ENCODE measurements at places on chromosomes 12 and 14. TPM values are rescaled to one million over a fixed set of nuclear protein-coding genes. Genes with fewer than 3 reads are reported as not detected.

- H3K4me1 ChIP-seq = peaks cover 56% of the 10 kb centered on the region
- no peak overlapping the region for H3K27ac ChIP-seq
- H3K27me3 ChIP-seq = no peaks in the 10 kb centered on the region
- no peaks in the 10 kb centered on the region for H3K36me3 ChIP-seq
- no peak overlapping the region for H3K4me3 ChIP-seq
These were observed 424.8 kb downstream of the RAD51B start for GRCh38 chr14:68244262-68244980.

DNA sequence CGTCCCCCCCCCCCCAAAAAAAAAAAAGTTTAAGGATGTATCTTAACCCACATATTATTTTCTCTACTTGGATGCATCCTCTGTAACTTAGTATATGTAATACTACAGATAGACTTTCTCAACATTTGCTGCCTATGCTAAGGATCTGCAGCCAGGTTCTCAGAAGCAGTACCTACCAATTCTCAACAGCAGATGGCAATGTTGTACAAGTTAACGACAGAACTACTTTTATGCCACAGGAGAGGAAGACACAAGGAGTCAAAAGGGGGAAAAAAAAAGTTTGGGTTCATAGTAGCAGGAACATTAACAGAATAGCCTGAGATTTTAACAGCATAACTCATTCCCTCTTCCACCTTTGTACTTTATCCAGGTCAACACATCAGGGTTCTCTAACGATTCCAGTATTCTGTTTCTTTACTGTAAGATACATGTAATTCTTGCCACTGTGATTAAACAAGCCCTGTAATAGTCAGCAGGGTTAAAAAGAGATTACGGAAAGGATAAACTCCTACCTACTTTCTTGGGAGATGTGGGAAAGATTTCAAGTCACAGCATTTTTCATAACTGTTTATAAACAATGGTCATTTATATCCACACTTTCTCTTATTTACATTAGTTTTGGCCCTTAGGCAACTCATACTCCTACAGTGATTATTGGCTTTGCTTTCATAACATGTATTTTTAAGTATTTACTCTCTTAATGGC lies 5.7 kb upstream of the NEK9 start:
- H3K4me1 ChIP-seq = peaks cover 16% of the 10 kb centered on the region
- no peak overlapping the region for H3K4me3 ChIP-seq
- peaks cover 56% of the 10 kb centered on the region for H3K36me3 ChIP-seq
- peak overlapping the region; percentile 72 for H3K27ac ChIP-seq
- peak; percentile 65 for DNase-seq

- H3K36me3 ChIP-seq = peaks cover 42% of the 10 kb centered on the region
- H3K4me1 ChIP-seq = no peaks in the 10 kb centered on the region
- H3K4me3 ChIP-seq = no peak overlapping the region
- no peak overlapping the region for H3K27ac ChIP-seq
These were observed 12.6 kb downstream of the GIT2 start for GRCh38 chr12:109983432-109984142.

DNA sequence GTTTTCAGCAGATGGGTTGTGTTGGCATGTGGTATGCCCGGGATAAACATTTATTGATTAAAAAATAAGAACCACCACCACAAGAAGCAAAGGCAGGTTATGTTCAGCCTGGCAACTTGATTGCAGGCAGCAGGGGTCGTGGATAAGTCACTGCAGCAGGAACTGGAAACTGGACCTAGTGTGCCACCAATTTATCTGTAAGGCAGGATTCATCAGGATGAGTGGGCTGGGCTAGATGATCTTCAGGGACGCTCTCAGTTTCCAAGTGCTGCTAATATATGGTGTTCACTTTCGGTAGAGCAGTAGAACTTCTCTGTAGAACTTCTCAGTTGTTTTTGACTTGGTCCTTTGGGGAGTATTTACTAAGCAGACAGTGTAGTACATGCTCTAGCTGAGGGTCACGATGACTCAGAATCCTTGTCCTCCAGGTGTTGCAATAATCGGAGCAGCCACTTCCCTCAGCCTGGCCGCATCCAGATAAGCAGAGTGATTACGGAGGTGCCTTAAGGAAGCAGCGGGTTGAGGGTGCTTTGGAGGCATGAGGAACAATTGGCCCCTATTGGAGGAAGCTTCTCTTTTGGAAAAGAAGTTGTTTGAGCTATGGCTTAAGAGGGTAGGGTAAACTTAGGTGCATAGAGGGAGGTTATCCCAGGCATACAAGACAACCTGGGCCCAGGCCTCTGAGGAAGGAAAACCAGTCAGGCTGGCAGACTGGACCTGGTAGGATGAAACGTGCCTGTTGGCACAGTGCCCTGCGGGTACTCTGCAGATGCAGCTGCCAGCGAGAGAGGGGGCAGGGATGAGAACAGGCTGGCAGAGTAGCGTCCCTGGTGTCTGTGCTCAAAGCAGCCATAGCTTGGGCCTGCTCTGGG lies 104.0 kb downstream of the GPR135 start:
- H3K4me1 ChIP-seq = peaks cover 46% of the 10 kb centered on the region
- H3K27ac ChIP-seq = peak overlapping the region; percentile 79
- peak overlapping the region; percentile 55 for H3K4me3 ChIP-seq
- DNase-seq = peak; percentile 81
- H3K27me3 ChIP-seq = no peaks in the 10 kb centered on the region

DNA sequence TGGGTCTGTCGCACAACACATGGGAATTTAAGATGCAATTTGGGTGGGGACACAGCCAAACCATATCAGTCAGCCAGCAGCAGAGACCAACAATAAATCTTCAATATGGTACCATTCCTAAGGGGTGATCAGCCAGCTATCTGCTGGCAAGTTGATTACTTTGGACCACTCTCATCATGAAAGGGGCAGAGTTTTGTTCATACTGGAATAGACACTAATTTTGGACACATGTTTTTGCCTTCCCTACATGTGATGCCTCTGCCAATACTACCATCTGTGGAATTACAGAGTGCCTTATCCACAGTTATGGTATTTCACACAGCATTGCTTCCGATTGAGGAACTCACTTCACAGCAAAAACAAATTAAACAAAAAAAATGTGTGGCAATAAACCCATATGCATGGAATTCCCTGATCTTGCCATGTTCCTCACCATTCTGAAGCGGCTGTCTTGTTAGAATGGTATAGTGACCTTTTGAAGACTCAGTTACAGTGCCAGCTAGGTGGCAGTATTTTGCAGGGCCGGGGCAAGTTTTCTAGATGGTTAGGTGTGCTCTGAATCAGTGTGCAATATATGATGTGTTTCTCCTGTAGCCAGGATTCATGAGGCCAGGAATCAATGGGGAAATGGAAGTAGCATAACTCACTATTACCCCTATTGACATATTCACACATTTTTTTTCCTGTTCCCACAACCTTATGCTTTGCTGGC lies 179.0 kb upstream of the IGF1 start:
- no peaks in the 10 kb centered on the region for H3K36me3 ChIP-seq
- H3K27me3 ChIP-seq = no peaks in the 10 kb centered on the region
- DNase-seq = no peak
- H3K4me3 ChIP-seq = no peak overlapping the region

GRCh38 chr12:116833474-116833873 lies 47.8 kb downstream of the HRK start:
- no peak overlapping the region for H3K27ac ChIP-seq
- no peaks in the 10 kb centered on the region for H3K27me3 ChIP-seq
- no peaks in the 10 kb centered on the region for H3K36me3 ChIP-seq
- H3K4me1 ChIP-seq = no peaks in the 10 kb centered on the region

DNA sequence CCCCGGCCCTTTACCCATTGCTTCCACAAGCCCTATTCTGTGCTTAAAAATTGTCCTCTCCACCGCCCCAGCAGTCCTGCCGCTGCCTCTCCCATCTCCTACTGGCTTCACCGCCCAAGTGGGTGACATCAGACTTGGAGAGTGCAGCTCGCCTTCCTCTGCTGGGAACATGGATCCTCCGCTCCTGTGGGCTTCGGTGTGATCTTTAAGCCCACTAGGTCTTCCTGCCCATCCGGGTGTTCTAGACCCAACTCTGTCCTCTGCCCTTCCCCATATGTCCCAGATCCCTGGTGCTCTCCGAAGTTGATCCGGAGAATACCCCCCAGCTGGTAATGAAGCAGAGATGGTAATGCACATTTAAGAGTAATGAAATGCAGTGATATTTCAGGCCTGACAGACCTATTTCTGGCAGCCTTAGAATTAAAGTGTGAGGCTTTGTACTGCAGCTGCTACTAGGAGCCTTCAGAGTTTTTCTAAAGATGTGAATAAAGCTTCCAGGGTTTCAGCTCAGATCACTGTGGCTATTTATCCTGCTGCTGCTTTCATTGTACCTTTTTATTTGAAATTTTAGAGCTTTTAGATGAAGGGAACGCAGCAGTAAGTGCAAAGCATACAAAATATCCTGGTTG lies 22.9 kb upstream of the CTDSP2 start:
- H3K4me3 ChIP-seq = no peak overlapping the region
- no peak overlapping the region for H3K27ac ChIP-seq
- DNase-seq = no peak
- peaks cover 5% of the 10 kb centered on the region for H3K36me3 ChIP-seq

Gene MMP17
- total RNA-seq = 1.4 TPM

Gene GMFB
- 39.2 TPM for total RNA-seq

Gene IL26
- not detected for total RNA-seq

Gene CPSF2
- 70.3 TPM for total RNA-seq

All from Calu3 (cell line).